Fibroblast of skin of scalp (primary cell): ENCODE measurements at places on chromosomes 11 and 22.

GRCh38 chr11:20201231-20201630, 41.0 kb upstream of the DBX1 start:
- DNase-seq = no peak

- DNase-seq = peak; percentile 30
Measured at GRCh38 chr22:45442116-45442515, 28.6 kb downstream of the RIBC2 start.

DNA sequence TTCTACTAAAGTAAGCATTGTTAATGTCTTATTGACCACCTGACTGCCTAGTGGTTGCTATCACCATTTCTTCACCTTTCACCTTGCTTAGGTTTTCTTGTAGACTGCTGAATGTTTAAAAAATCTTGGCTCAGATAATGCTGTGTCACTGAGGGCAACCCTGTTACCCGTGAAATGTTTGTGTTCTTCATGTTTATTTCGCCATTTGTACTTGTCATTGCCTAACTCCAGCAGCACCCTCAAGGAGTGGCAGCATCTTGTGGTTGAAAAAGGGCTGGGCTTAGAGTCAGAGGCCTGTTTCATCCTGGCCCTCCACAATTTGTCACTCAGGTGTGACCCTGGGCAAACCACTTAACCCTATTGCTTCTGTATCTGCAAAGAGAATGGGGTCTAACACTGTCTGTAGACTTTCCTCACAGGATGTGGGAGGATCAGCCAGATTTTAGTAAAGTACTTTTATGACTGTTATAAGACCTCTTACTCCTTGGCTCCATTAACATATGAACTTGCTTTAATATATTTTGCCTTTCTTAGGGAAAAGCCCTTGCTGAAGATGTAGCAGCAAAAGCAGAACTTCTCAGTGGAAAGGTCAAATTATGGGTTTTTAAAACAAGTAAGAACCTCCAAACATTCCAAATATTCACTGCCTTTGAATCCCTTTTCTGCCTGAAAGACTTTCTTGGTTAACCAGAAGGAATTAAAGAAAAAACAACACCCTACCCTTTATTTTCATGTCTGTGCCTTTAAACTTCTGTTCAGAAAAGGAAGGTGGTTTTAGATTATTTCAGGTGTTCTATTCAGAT, 154.5 kb upstream of the C11orf87 start:
- no peak for DNase-seq

DNA sequence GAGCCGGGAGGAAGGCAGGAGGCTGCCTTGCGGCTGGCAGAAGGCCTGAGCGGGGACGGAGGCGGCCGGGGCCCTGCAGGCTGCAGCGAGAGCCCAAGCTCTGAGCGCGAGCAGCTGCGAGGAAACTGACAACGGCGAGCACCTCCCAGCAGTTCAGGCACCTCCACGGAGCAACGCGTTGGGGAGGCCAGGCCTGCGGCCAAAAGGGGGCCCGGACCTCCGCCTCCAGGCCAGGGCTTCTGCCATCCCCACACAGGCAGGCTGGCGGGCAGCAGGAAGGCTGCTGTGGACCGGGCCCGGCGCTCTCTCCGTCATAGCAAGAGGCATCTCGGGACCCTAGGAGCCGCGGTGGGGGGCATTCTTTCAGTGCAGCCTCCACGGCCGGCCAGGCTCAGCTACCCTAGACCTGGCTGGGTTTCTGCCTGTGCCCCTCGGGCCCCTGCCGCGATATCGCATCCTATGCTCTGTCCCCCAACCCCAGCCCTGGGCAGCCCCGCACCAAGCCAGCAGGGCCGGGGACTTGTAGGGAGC, 22.9 kb upstream of the SLC22A12 start:
- no peak for DNase-seq

GRCh38 chr11:31449040-31449439, 60.4 kb downstream of the IMMP1L start:
- DNase-seq = no peak

DNA sequence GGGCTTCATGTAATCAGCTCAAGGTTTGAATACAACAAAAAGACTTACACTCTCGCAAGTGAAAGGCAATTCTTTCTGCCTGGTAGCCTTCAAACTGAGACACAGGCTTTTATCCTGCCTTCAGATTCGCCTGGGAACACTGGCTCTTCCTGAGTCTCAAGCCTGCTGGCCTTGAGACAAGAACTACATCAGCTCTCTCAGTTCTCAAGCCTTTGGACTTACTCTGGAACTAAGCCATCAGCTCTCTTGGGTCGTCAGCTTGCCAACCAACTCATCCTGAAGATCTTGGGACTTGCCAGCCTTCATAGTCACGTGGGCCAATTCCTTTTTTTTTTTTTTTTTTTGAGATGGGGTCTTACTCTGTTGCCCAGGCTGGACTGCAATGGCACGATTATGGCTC, 35.7 kb upstream of the LRRC10B start:
- no peak for DNase-seq

DNA sequence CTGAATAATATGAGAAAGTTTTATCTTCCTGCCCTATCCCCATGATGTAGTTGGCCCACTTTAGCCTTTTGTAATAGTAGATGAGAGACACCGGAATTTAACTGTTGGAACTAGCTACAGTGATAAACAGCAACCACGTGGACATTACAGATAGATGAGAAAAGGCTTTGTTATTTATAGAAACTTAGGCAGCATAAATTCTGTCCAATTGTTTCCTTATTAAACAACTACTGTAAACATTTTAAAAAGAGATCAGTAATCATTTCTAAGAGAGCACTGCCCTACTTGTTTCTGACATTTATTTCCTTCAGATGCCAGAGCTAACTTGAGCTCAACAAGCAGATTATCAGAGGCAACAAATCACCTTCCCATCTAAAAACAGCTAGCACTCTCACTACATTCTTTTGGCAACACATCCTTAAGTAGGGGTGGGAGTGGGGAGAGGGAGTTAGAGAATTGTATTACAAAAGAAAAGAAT, 63.1 kb downstream of the SOX6 start:
- no peak for DNase-seq

- no peak for DNase-seq
Measured at GRCh38 chr11:112374486-112375140, 114.0 kb upstream of the PLET1 start.

- peak; percentile 91 for DNase-seq
Measured at GRCh38 chr11:69075421-69076128, 26.8 kb downstream of the TPCN2 start.

DNA sequence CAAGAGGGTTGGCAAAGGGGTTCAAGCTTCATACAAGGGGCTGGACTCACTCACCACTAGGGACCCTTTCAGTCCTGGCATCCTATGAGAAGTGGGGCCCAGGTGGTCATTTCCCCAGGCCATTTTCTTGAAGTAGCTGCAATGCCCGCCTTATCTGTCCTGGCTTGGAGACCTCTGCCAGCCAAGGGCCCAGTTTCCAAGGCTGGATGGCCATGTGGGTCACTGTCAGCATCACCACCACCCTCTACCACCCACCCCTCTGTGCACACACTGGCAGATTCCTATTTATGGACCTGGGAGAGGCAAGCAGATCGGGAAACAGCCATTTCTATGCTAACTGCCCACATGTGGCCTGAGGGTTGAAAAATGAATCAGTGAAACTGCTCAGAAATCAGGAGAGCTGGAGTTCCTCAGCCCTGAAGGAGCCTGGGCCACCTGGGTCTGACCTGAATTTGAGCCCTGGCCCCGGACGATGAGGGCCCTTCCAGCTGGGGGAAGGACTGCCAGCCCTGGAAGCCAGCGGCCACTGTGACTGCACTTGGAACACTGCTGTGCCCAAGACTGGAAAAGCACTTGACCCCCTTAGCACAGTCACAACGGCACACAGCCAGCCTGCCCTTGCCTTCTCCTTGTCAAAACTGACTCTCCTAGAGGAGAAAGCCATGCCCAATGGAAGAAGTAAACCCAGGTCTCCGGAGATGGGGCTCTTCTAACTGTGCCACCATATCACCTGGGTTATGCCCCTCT, 442.2 kb downstream of the BUD13 start:
- no peak for DNase-seq

GRCh38 chr11:19220903-19221724, 19.3 kb upstream of the CSRP3 start:
- no peak for DNase-seq

- no peak for DNase-seq
Measured at GRCh38 chr11:18608376-18608775, 8.8 kb downstream of the MISFA start.

GRCh38 chr11:64852804-64853509, 8.5 kb upstream of the CDC42BPG start:
- DNase-seq = no peak

- no peak for DNase-seq
Measured at GRCh38 chr11:77084581-77085191, 17.9 kb downstream of the CAPN5 start.

DNA sequence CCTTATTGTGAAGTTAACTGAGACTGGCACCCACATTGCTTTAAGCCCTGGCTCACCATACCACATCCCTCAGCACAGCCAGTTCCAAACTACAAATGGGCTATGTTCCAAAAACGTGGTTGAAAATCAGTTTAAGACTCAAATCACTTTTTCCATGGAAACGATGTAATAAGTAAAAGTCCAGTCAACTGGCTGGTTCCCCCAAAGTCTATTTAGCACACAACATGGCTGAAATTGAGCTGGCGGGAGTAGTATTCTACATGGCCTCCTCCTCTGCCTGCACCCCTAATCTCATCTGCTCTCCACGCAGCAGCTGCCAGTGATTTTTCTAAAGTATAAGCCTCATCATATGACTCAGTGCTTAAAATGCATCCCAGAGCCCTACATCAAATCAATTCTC, 40.9 kb upstream of the BIRC3 start:
- DNase-seq = peak; percentile 42

GRCh38 chr11:65590240-65590738, 5.3 kb downstream of the KCNK7 start:
- no peak for DNase-seq

- no peak for DNase-seq
Measured at GRCh38 chr22:23556026-23556620, 24.0 kb downstream of the IGLL1 start.

- DNase-seq = no peak
Measured at GRCh38 chr11:99682646-99683045, 661.9 kb downstream of the CNTN5 start.

GRCh38 chr11:107044503-107044902, 26.2 kb upstream of the GUCY1A2 start:
- no peak for DNase-seq

GRCh38 chr11:93984936-93985335, 36.2 kb upstream of the HEPHL1 start:
- DNase-seq = no peak

DNA sequence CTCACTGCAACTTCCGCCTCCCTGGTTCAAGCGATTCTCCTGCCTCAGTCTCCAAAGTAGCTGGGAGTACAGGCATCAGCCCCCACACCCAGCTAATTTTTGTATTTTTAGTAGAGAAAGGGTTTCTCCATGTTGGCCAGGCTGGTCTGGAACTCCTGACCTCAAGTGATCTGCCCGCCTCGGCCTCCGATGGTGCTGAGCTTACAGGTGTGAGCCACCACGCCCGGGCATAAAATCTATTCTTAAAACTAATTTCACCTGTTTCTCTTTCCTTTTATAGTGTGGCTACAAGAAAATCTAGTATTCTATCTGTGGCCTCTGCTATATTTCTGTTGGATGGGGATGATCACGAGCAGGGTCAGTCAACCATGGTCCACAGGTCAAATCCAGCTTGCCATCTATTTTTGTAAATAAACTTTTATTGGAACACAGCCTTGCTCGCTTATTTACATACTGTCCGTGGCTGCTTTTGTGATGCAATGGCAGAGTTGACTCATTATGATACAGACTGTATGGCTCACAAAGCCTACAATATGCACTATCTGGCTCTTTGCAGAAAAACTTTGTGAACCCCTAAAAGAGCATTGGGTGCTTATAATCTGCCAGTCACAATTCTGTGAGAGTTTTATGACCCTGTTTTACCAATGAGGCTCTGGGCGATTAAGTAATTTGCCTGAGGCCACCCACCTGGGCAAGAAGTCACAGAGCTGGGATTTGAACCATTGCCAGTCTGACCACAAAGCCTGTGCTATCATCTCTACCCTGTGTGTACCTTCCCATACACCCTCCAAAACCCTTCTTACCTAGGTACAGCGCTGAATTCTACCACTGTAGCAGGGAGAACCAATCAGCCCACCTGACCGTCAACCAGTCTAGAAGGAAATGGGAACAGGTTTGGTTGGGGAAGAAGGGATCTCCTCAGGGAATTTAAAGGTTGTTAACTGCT, 28.3 kb downstream of the SLC1A2 start:
- peak; percentile 53 for DNase-seq

DNA sequence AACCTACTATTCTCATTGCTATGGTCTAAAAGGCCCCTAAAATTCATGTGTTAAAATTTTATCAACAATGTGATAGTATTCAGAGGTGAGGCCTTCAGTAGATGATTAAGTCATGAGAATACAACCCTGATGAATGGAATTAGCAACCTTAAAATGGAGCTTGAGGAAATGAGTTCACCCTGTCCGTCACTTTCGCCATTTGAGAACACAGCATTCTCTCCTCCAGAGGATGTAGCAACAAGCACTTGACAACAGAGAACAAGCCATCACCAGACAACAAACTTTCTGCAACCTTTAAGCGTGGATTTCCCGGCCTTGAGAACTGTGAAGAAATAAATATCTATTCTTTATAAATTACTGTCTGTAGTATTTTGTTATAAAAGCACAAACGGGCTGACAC, 197.0 kb downstream of the SBF2 start:
- no peak for DNase-seq

DNA sequence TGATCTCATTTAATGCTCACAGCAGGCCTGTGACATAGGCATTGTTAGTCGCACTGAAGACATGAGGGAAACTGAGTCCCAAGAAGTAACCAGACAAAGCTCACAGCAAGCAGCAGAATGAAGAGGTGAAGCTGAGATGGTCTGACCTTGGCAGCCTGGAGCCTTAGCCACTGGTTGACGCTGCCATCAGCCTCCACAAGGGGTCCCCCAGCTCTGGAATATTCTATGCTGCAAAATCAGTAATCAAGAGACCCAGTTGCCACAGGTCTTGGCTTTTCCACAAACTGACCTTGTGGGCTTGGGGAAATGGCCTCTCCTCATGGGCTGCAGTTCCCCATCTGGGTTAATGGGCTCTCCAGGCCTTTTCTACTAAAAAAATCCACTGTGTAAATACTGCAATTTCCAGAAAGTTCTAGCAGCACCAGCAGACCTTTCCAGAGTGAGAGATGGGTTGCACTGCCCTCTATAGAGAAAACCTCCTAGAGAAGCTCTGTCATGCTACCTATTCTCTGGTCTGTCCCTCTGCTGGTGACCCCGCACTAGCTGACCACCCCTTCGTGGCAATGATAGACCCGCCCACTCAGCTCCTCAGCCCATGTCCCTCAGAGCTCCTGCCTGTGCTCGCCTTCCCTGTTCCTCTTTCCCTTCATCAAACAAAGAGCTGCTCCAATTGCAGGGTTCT, 22.6 kb upstream of the ISX start:
- DNase-seq = no peak

- no peak for DNase-seq
Measured at GRCh38 chr11:72690166-72690565, 15.9 kb upstream of the PDE2A start.

GRCh38 chr11:13375798-13376197, 87.2 kb downstream of the BTBD10 start:
- DNase-seq = no peak
